ENCODE measurements at places on chromosomes 4 and X.

- no peak for DNase-seq
These were observed 38.2 kb downstream of the AFF1 start for GRCh38 chr4:86972997-86973396.

- DNase-seq = no peak
These were observed 205.2 kb upstream of the CASK start for GRCh38 chrX:42128587-42128986.

DNA sequence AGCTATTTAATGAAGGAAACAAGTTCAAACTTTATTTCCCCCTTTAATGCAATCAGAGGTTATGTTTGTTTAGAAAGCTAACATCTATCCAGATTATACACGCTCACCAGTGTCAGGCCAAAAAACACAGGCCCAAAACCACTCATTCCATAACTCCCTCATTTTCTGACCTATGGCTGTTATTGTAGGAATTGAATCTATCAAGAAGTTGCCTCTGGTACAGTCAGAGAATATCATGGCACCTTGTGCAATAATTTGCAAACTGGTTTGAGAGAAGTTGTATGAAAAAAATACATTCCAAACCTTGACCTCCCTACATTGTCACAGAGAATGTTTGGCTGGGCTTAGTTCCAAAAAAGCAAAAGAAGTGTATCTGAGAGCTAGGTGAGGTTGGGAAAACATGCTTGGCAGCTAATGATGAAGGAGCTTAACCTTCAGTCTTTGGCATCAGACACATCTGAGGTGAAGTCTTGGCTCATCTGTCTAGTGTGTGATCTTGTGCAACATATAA lies 591.0 kb downstream of the ANKRD50 start:
- peak; percentile 48 for DNase-seq

DNA sequence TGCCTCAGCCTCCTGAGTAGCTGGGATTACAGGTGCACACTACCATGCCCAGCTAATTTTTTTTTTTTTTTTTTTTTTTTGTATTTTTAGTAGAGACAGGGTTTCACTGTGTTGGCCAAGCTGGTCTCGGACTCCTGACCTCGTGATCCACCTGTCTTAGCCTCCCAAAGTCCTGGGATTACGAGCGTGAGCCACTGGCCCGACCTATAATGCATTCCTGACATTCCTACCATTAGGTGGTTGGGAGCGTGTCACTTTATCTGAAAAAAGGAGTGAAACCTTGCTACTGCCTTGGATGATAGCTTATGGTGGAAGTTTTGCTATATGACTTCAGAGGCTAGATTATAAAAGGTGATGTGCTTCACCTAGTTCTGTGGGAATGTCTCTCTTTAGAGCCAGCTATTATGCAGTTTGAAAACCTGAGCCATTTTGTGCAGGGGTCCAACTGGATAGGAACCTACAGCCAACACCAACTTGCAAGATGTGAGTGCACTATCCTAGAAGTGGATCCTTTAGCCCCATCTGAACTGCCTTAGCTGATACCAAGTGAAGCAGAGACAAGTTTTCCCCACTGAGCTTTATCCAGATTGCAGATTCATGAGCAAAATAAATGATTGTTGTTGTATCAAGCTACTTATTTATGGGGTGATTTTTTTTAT lies 29.8 kb upstream of the EMCN start:
- DNase-seq = no peak

DNA sequence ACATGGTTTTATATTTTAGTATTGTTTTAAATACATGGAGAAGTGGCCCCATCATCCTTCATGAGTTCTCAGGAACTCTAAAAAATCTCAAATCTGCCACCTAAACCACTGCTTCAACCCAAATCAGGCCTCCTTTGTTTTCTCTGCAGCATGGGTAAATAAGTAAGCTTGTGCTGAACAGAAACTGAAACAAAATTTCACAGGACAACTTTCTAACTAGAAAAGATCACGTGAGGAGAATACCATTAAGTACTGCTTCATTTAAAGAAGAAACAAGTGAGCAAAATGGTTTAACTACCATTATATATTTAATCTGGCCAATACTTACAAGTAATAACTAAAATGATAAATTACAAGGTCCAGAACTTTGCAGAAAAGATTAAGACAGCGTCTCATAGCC lies 2.5 kb downstream of the ARAP2 start:
- DNase-seq = no peak

- DNase-seq = no peak
These were observed 14.2 kb upstream of the IL3RA start for GRCh38 chrX:1322393-1322792.

DNA sequence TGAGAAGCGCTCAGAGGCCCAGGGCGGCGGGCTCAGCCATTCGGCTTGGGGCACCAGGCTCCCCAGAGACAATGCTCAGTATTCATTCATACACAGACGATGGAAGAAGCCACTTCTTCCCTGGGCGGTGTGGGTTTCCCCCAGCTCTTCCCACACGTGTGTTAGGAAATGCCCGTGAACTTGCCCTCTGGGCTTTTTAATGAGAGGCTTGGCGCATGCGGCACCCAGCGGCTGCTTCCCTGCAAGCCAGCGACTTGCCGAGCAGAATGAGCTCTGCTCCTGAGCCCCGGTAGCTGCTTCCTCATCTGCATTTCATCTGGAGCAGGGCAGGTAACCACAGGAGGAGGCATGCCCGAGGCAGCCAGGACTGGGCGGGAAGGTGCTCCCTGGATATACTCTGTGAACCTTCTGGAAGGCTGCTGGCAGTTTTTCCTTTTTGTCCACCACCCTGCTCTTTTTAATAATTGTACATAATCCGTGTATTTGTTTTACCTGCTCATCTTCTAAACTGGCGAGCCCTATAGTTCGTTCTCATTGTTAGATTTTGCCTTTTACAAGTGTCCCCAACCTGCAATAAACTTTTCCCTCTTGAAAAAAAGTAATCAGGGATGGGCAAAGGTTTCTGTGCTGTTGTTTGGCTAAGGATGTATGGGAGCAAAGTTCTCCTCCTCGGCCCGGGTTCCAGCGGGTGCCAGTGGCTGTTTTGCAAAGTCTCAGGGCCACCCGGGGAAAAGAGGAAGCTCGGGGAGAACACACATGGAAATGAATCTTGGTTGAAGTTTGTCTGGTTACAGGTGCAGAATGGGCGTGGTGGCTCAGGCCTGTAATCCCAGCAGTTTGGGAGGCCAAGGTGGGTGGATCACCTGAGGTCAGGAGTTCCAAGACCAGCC lies 178.8 kb downstream of the DCLK2 start:
- no peak for DNase-seq

All from EH (cell line).